ENCODE measurements at places on chromosomes 2 and 18.

DNA sequence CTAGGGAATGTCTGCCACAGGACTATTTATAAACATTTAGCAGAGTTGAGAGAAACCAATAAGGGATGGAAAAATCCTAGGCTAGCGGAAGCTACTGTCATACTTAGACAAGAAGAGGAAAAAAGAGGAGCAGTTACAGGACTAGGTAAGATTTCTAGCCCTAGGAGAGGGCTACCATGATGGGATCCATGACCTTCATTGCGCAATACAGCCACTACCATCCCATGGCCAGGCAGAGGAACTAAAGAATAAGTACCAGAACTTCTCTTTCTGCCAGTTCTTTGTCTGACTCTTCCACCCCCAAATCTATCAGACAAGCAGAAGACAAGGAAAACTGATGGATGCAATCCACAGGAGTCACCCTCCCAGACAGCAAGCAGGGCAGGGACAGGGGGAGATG lies 417.0 kb upstream of the CHST9 start:
- no peak for DNase-seq

GRCh38 chr18:339200-339599 lies 71.4 kb upstream of the THOC1 start:
- DNase-seq, result no peak

DNA sequence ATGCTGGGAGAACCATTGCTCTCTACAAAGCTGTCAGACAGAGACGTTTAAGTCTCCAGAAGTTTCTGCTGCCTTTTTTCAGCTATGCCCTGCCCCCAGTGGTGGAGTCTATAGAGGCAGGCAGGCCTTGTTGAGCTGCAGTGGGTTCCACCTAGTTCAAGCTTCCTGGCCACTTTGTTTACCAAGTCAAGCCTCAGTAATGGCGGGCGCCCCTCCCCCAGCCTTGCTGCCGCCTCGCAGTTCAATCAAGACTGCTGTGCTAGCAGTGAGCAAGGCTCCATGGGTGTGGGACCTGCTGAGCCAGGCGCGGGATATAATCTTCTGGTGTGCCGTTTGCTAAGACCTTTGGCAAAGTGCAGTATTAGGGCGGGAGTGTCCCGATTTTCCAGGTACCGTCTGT lies 52.7 kb upstream of the SCYGR2 start:
- no peak for DNase-seq

DNA sequence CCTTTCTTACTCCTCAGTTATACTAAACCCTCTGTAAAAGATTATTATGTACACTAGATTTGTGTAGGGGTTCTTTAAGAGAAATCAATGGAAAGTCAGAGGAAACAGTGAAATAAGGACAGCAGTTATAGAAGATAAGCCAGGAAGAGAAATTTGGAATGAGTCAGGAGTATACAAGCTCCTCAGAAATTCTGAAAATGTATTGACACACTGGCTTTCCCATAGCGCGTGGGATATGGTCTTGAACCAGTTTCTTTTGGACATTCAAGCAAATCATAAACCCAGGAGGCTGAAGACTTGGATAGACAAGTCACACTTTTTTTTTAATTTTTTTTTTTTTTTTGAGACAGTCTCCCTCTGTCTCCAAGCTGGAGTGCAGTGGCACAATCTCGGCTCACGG lies 316.1 kb upstream of the MMADHC start:
- DNase-seq, result no peak

DNA sequence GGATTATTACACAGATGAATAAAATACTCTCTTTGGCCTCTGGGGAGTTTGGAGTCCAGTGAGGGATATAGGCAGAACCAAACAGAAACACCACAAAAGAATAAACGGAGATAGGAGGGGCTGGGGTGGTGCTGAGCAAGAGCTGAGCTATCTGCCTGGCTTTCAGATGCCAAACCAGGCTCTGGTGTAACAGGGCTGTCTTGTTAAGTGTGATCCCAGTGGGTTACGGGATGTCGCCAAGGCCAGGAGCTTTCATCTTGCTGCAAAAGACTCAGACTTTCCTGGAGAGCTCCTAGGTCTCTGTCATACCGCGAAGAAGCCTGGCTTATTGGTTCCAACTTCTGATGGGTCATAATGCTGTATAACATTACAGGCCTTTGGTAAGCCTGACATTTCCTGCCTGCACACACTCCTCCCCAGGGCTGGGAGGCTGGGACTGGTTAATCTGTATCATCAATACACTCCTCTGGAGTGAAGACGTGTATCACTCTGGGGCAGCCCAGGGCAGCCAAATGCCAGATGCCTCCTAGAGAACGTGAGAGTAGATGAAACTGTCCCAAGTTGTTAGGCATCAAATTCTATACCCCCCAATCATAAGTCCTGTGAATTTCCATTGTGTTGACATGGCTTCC lies 60.5 kb downstream of the STPG4 start:
- no peak for DNase-seq

- DNase-seq, result no peak
Observed at GRCh38 chr18:78622907-78623541, 356.6 kb upstream of the SALL3 start.

DNA sequence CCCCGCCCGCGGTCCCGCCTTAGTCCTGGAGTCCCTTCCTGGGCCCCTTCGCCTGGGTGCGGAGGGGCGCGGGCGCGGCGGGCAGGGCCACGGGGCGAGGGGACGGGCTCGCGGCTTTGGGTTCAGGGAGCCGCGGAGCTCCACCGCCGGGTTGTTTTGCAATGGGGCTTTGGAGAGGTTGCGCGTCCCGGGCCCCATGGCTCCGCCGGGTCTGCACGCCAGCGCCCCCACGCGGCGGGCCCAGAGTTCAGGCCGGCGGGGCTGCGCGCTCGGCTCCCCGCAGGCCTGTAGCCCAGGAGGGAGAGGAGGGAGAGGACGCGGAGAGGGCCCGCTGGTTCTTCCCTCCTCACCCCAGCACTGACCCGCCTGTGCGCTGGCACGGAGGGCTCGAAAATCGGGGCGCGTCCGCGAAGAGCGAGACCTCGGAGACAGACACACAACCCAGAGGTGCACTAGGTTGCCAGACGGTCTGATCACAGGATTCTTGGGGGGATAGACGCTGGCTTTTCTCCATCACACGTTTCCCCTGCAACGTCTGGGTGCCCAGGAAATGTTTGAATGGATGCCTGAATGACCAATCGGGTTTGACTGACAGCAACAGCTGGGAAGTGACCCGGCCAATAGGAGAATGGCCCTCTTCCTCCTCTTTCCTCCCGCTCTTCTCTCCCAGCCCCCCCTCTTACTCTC lies 4.9 kb upstream of the SIX2 start:
- no peak for DNase-seq

DNA sequence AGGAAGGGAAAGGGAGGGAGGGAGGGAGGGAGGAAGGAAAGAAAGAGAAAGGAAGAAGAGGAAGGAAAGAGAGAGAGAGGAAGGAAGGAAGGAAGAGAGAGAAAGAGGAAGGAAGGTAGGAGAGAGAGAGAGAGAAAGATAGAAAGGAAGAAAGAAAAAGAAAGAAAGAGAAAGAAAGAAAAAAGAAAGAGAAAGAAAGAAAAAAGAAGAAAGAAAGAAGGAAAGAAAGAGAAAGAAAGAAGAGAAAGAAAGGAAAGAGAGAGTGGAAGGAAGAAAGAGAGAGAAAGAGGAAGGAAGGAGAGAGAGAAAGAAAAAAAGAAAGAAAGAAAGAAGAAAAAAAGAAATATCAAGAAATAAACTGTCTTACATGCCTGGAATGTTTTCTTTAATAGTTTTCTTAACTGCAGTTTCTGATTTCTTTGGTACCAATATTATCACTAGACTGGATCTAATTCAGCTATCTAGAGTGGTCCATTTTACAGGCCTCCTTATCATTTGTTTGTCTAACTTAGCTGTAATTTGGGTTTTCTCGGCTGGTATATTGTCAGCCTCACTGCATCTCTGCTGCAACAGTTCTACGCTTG lies 59.6 kb upstream of the MBOAT2 start:
- no peak for DNase-seq

GRCh38 chr2:221109552-221109951 lies 462.6 kb downstream of the EPHA4 start:
- no peak for DNase-seq

- DNase-seq, result no peak
Observed at GRCh38 chr18:79753391-79753851, 44.3 kb upstream of the KCNG2 start.

GRCh38 chr2:190636361-190636760 lies 12.5 kb upstream of the NAB1 start:
- peak; percentile 47 for DNase-seq

All from fibroblast of skin of left biceps (primary cell).